ENCODE measurements at places on chromosomes 4 and X.

- no peak for DNase-seq
These were observed 35.8 kb downstream of the YIPF6 start for GRCh38 chrX:68534691-68535090.

- DNase-seq, result no peak
These were observed 63.5 kb upstream of the TENM3 start for GRCh38 chr4:182179751-182180150.

GRCh38 chr4:70994387-70995099 lies 1.1 kb downstream of the DCK start:
- no peak for DNase-seq

- DNase-seq, result no peak
These were observed 7.9 kb downstream of the LRPAP1 start for GRCh38 chr4:3524349-3524748.

- DNase-seq, result no peak
These were observed 13.8 kb downstream of the TIMM17B start for GRCh38 chrX:48883729-48884128.

GRCh38 chr4:101022151-101023024 lies 324.9 kb downstream of the PPP3CA start:
- DNase-seq, result no peak

GRCh38 chr4:111187108-111187507 lies 564.2 kb upstream of the PITX2 start:
- DNase-seq, result no peak

- no peak for DNase-seq
These were observed 19.8 kb upstream of the ADD1 start for GRCh38 chr4:2823671-2824328.

DNA sequence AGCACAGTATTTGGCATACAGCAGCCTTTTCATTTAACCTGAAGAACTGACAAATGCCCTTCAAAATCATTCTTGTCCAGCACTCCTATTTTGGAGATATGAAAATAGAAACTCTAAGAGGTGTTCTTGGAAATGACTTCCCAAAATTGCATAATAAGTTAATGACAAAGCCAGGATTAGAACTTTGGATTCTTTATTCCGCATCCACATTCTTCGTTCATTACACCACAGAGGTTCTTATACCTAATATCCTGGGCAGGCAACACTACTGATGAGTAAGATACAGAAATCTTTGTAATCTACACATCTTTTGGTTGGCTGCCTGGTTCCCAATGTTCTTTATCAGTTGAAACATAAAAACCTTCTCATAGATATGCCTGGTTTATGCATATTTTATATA lies 5.9 kb downstream of the COL25A1 start:
- no peak for DNase-seq

DNA sequence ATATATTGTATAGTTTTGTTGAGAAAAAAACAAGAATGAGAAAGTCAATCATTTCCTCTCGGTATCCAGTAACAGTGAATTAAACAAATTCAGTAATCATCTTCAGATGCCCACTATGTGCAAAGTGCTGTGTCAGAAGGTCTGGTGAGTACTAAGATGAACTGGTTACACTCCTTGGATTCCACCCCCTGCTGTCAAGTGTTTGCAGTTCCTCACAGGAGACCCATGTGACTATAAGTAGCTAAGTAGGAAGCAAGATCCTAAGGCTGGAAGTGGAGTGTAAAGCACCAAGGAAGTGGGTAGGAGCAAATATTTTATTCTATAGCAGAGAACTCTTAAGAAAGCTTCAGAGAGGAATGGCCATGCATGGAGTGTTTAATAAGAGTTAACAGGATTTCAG lies 73.6 kb downstream of the SNX25 start:
- no peak for DNase-seq

DNA sequence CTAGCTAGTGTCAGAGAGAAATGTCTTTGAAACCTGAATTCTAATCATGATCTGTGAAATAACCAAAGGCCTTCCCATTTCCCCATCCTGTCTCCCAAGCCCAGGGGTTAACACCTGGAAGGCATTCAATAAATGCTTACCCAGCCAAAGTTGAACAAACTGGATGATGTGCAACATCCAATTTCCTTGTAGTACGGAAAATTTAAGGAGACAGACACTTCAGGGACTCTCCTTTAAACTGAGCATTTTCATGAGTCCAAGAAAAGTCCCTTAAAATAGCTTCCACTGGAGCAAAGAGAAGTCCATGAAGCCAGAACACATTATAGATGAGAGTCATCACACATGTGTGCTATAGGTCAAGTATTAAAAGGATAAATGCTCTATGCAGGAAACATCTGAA lies 271.2 kb downstream of the RAB28 start:
- no peak for DNase-seq

- no peak for DNase-seq
These were observed 501.6 kb upstream of the SMIM31 start for GRCh38 chr4:164252286-164252685.
